Suppressor macrophage (primary cell): ENCODE measurements at places on chromosomes 6 and 20.

DNA sequence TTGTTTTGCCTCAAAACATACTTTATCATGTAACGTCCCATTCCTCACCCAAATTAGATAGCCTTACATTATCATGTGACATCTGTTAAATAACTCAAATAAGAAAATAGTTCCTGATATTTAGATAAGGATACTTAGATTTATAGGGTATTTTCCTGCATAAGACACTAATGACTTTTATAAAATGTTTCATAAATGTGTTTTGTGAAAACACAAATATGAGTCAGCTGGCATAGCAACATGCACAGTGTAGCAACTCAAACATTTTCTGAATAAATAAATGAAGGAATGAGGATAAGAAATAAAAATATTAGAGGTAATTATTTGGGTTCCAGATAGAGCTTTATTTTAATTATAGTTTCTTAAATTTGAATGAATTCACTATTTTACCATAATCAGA, 460.4 kb upstream of the PLCB4 start:
- DNase-seq: no peak

GRCh38 chr6:134510142-134510541, 192.2 kb upstream of the SGK1 start:
- peak; percentile 49 for DNase-seq

DNA sequence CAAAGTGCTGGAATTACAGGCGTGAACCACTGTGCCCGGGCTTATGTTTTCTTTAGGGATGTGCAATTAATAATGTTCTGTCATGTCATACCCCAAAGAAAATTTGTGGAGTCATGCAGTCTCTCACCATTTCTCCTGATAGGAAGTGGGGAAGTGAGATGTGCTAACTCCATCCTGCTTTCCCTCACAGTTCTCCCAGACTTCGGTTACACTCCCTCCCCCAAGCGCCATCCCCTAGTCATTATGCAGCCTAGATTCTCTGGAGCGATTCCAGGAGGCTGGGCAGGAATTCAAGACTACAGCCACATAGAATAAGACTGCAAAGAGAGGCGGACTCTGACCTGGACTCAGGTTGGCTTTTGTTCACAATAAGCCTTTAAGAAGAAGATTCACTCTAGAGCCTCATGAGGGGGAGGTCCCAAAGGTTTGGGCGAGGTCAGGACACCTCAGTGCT, 271.4 kb downstream of the ALDH8A1 start:
- DNase-seq: no peak

GRCh38 chr20:32150291-32150848, 40.9 kb downstream of the TM9SF4 start:
- no peak for DNase-seq

DNA sequence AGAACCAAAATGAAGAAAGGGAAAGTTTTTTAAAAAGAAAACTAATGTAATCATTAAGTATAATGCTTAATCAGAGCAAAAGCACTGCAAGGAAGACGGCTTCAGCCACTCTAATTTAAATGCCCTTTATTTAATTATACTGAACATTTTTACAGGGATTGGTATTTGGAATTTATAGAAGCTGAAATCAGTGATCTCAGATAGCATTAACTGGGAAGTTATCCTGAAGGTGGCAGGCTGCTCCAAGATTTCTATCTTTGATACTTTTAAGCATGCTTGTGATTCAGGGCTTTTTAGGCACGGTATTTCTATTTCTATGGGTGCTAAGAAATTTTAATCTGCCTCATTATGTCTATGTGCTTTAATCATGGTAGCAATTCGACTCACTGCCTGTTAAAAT, 1.3 kb upstream of the NDUFAF4 start:
- peak; percentile 66 for DNase-seq

GRCh38 chr20:4225745-4226144, 210.4 kb upstream of the RNF24 start:
- DNase-seq: peak; percentile 27
